ENCODE measurements at places on chromosomes 2 and 18. TPM values are rescaled to one million over a fixed set of nuclear protein-coding genes. Genes with fewer than 3 reads are reported as not detected.

TEX44 gene
- total RNA-seq: not detected

TSPYL6 gene
- not detected for total RNA-seq

ANTXR1 gene
- not detected for total RNA-seq

FN1 gene
- 0.03 TPM for total RNA-seq

CCDC148 gene
- total RNA-seq: 1.4 TPM

EVA1A gene
- total RNA-seq: not detected

FBXO41 gene
- 18.0 TPM for total RNA-seq

DSC2 gene
- total RNA-seq: 4.9 TPM

GBX2 gene
- not detected for total RNA-seq

SGPP2 gene
- 16.9 TPM for total RNA-seq

PAIP2B gene
- 1.8 TPM for total RNA-seq

CPLX4 gene
- not detected for total RNA-seq

MAP3K19 gene
- total RNA-seq: not detected

ANO7 gene
- total RNA-seq: 4.1 TPM

SCG2 gene
- total RNA-seq: not detected

EPAS1 gene
- total RNA-seq: 24.0 TPM

VAMP8 gene
- 92.3 TPM for total RNA-seq

MOGAT1 gene
- total RNA-seq: not detected

SAG gene
- not detected for total RNA-seq

C2orf74 gene
- not detected for total RNA-seq

NEU2 gene
- not detected for total RNA-seq
